ENCODE measurements at places on chromosomes 11 and 22.
A peak's percentile ranks its signal among the peaks of the same experiment; 100 is the strongest.

- no peak for DNase-seq
Measured at GRCh38 chr11:85590848-85591483, 36.2 kb downstream of the DLG2 start.

GRCh38 chr11:119743006-119743405 lies 14.0 kb upstream of the NECTIN1 start:
- DNase-seq = no peak

- no peak for DNase-seq
Measured at GRCh38 chr22:48779211-48779643, 1048.4 kb downstream of the BRD1 start.

DNA sequence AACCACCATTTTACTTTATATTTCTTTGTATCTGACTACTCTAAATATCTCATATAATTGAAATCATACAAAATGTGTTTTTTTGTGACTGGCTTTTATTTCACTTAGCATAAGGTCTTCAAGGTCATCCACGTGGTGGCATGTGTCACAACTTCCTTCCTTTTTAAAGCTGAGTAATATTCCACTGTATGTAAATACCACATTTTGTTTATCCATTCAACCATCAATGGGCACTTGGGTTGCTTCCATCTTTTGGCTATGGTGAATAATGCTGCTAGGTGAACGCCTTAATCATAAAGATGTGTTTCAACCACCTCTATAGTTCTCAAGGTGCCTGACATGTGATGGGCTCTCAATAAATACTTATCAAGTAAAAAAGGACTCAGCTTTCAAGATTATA lies 15.5 kb downstream of the RAB30 start:
- no peak for DNase-seq

GRCh38 chr11:40281052-40281580 lies 1178.3 kb downstream of the LRRC4C start:
- DNase-seq = no peak

DNA sequence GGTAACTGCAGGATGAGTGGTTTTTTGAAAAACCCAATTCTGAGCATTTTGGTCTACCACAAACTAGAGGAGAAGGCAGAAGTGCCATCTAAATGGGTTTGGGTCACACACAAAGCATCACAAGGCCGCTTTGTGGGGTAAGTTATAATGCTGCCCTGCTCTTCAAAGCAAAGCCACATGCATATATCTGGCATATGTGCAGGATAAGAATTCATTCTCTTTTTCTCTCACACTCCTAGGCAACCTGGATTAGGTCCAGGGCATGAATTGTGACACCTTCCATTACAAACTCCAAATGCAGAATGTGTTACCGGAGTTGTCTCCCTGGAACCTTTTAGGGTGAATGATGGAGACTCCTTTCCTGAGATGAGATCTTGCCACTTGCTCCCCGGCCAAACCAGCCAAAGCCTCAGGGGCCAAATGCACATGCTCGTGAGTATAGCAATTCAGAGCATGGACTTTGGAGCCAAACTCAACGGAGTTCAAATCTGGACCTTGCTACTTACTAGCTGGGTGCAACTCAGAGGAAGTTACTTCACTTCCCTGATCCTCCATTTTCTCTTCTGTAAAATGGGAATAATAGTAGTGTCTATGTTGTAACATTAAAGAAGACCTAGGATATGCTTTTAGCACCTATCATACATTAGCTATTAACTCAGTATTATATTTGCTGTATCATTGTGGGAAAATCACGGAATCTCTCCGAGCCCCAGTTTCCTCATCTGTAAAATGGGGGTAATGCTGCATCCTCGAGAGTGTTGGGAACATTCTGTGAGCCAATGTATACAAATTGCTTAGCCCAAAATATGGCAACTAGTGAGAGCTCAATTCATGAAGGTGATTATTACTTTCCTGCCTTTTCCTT lies 96.6 kb downstream of the COMMD9 start:
- no peak for DNase-seq

GRCh38 chr11:6362873-6363678 lies 27.2 kb upstream of the SMPD1 start:
- peak; percentile 91 for DNase-seq

DNA sequence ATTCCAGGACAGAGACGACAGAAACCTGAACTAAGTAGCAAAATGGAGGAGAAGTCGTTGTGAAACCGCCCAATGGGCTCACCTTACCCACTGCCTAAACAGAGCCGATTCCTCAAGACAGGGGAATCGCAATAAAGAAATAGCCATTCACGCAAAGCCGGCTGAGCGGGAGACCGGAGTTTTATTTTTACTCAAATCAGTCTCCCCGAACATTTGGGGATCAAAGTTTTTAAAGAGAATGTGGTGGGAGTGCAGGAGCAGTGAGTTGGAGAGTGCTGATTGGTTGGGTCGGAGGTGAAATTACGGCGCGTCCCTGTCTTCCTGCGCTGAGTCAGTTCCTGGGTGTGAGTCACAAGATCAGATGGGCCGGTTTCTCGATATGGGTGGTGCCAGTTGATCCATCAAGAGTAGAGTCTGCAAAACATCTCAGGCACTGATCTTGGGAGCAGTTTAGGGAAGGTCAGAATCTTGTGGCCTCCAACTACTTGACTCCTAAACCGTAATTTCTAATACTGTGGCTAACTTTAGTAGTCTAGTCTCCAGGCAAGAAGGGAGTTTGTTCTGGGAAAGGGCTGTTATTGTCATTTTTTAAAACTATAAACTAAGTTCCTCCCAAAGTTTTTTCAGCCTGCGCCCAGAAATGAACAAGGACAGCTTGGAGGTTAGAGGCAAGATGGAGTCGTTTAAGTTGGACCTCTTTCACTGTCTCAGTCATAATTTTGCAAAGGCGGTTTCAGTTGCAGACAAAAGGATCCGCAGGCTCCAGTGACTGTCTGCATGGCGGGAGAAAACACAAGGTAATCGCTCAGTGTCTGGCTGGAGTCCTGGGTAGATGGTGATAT lies 34.1 kb downstream of the OR4D9 start:
- no peak for DNase-seq

DNA sequence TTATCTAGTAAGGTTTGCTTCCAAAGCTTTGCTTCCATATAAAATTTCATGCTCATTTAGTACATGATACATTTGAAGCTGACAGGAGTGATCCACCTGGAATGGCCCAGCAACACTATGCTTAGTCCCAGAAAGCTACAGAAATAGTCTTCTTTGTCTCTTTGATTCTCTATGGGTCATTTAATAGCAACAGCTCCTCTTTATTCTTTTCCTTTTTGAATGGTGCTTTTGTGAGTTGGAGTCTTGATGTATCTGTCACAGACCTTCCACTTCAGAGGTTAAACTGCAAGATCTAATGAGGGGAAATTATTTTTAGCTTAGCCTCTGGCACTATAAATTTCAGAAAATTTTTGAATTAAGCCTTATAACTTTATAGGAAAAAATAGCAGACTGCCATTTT lies 509.5 kb downstream of the KCNA4 start:
- DNase-seq = no peak

DNA sequence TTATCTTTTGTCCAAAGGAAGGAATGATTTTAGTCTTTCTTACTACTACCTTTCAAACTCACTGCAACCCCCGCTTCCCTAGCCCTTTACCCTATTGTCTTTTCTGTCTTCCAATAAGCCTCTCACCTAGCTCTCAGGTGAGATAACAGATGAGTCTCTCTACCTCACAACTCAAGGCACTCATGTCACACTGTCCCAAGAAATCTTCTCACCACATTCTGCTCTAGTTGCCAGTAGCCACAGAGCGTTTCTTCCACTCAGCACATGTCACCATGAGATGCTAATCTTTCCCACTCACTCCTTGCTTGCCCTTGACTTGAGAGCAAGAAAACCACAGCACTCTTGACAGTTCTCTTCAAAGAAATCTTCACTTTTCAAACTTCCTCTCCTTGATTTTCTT lies 32.7 kb upstream of the TMEM41B start:
- peak; percentile 75 for DNase-seq

DNA sequence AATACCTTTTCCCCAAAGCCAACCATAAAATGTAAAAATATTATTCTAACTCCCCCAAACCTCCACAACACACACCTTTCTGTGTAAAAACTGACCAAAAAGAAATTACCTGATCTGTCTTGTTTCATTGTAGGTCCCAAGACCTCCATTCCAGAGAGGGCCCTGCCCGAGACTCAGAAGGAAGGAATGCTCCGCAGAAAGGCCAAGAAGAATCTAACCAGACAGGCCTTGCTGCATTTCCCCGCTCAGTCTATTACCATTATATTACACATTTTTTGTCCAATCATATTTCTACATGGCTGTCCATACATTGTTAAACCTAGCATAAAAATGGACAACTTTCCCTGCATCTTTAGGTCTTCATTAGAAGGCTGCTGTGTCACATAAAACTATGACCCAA lies 237.5 kb upstream of the UBASH3B start:
- no peak for DNase-seq
